ENCODE measurements at places on chromosomes 16 and 17.

- no peak for DNase-seq
Observed at GRCh38 chr16:71467810-71468209, 5.8 kb upstream of the ZNF23 start.

DNA sequence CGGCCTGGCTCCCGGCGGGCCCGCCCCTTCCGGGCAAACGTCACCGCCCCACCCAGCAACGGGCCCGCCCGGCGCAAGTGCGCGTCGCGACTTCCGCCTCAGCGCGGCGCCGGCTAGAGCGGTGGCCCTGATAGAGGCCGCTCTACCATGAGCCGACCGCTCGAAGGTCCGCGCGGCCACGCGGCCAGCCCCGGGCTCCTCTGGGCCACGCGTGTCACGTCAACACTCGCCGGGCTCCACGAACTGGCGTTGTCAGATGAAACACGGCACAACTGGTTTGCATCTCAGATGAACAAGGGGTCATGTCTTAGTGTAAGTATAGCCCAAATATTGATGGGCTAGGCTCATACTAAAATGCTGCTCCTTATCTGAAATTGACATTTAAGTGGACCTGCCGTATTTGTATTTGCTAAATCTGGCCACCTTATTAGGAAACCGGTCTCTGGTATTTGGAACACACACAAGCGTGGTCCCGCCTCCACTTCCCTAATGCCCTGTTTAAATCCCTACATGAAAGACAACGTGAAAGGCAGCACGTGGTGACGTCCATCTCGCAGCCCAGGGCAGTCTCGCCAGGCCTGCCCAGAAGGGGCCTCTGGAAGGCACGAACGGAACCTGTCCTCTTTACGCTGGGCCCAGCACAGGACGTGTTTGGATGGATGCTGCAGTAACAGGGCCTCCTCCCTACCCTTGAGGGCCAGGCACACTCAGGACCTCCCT is at the start of gene ZNF598:
Gene ZNF598 (minus strand): TSS at position 31 of the 720 bp plus-strand sequence.
- DNase-seq, result peak; percentile 68

GRCh38 chr16:6684076-6684673 is 648.5 kb upstream of the RBFOX1 start:
- DNase-seq, result no peak

DNA sequence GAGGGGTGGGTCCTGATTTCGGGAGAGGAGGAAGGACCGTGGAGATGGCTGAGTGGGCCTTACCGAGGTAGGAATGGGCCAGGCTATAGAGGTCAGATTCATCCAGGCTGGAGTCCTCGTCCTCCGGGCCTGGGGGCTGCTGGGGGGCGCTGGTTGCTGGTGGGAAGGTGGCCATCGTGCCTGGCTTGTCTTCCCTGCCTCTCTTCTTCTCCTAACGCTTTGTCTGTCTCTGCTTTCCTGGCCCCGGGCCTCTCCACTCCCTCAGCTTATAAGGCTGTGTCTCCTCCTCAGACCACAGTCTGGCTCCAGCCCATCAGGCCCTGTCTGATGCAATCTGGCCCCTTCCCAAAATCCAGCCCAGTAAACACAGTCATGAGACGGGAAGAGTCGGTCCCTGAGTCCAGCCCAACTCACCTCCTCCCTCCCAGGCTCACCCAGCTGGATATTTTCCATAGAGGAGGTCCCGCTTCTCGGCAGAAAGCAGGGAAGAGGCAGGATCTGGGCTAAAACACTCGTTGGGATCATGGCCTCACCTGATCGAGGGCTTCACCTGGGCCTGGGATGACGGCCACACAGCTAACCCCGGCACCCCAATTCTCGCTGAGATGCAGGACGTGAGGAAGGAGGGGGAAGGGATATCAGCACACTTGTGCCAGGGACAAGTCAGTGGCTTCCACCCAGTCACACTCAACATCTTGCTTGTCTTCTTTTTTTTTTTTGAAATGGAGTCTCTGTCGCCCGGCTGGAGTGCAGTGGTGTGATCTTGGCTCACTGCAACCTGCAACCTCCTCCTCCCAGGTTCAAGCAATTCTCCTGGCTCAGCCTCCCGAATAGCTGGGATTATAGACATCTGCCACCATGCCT is at the start of gene NUPR1:
Gene NUPR1 (minus strand): TSS at position 242 of the 864 bp plus-strand sequence. CDS start 67 bp downstream, at position 175.
- no peak for DNase-seq

GRCh38 chr17:18151290-18151689 is 32.3 kb upstream of the ALKBH5 start:
- DNase-seq, result no peak

Measured in stimulated activated CD4-positive, alpha-beta T cell treated with anti-CD3 and anti-CD28 coated beads, Interleukin-1b, Interleukin-23, amount 100 ng/mL, for 24 hours (primary cell).